ENCODE measurements at places on chromosomes 1 and 21.

DNA sequence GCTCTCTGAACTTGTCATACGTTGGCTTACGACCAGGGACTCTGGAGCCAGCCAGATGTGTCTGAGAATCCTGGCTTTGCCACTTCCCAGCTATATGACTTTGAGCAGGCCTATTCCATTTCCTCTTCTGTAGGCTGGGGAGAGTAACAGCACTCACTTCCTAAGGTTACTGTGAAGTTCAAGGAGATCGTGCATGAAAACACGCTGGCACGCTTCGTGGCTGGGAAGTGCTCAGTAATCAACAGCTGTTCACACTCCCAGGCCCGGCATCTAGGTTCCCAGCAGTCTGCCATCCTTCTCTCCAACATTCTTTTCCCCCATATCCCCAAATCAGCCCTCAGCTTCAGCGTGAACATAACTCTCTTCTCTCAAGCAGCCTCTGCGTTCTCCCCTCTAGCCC is 2.0 kb downstream of the ASCL5 start:
- no peak for DNase-seq

- DNase-seq, result no peak
Measured at GRCh38 chr1:105874621-105875020, 1181.9 kb upstream of the PRMT6 start.

GRCh38 chr1:151612501-151613281 is 841 bp downstream of the SNX27 start:
- DNase-seq, result no peak

DNA sequence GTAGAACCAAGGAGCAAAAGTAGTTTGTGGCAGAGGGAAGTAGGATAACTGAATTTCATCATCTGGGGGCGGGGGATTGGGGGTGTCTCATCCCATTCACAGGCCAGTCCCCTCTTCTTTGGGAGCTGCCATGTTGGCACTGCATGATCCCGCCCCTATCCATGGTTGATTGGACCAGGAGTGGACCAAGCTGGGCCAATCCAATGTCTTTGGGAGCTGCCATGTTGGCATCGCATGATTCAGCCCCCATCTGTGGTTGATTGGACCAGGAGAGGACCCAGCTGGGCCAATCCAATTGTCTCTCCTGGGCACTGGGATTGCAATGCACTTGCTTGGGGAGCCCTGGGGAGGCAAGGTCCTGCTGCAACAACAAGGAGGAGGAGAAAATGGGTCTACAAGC is 12.3 kb upstream of the ALPL start:
- DNase-seq, result no peak

DNA sequence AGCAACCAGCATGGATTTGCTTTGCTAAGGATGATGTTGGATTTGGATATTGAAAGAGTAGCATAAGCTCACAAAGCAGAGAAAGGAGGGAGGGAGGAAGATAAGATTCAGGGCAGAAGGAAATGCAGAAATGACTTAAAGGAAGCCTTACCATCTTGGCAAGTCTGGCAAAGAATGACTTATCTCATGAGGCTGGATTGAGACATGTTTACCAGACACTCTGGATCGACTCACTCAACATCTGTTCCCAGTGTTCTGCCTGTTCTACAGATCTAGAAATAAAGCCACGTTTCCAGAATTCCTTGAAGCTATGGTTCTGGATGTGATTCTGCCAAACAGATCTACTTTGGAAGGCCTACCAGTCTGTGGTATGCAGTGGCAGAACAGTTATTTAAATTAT is 38.8 kb upstream of the CTBS start:
- DNase-seq, result no peak

GRCh38 chr1:184866586-184866985 is 107.7 kb downstream of the NIBAN1 start:
- no peak for DNase-seq

- DNase-seq, result no peak
Measured at GRCh38 chr1:154276797-154277196, 4.4 kb downstream of the HAX1 start.

- no peak for DNase-seq
Measured at GRCh38 chr1:35899941-35900340, 16.9 kb downstream of the AGO1 start.

- DNase-seq, result no peak
Measured at GRCh38 chr1:19163261-19163660, 46.8 kb downstream of the UBR4 start.

DNA sequence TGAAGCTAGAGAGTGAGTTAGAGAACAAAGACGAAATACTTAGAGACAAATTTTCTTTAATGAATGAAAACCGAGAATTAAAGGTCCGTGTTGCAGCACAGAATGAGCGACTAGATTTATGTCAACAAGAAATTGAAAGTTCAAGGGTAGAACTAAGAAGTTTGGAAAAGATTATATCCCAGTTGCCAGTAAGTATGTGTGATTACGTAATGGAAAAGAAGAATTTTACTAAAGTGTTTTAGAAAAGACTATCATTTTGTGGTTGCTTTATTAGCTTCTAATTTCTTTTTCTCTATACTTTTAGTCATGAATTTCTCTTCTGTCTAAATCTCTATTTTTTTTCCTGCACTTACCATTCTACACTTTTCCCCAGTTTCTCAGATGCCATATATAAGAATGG is 26.7 kb downstream of the CCDC18 start:
- DNase-seq, result no peak

DNA sequence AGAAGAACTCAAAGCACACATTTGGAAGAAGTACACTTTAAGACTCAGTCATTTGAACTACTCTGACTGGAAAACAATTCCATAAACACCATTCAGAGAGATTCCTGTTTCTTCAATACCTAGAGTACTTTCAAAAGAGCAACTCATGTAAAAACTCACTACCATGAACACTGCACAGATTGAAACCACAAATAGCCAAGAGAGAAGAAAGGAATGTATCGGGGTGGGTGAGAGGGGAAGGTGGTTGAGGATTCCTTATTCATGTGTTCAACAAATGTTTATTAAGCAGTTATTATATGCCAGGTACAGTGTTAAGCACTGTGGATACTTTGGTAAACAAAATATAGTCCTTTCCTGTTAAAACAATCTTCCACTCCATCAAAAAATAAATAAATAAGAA is 64.7 kb downstream of the NRIP1 start:
- peak; percentile 10 for DNase-seq

- peak; percentile 87 for DNase-seq
Measured at GRCh38 chr1:173134800-173135199, 72.3 kb downstream of the TNFSF4 start.

- peak; percentile 87 for DNase-seq
Measured at GRCh38 chr1:104195395-104195794, 445.7 kb downstream of the AMY1C start.

GRCh38 chr1:159664247-159664646 is 50.1 kb downstream of the CRP start:
- DNase-seq, result no peak

- DNase-seq, result no peak
Measured at GRCh38 chr1:17158961-17159360, 39.7 kb upstream of the PADI2 start.

DNA sequence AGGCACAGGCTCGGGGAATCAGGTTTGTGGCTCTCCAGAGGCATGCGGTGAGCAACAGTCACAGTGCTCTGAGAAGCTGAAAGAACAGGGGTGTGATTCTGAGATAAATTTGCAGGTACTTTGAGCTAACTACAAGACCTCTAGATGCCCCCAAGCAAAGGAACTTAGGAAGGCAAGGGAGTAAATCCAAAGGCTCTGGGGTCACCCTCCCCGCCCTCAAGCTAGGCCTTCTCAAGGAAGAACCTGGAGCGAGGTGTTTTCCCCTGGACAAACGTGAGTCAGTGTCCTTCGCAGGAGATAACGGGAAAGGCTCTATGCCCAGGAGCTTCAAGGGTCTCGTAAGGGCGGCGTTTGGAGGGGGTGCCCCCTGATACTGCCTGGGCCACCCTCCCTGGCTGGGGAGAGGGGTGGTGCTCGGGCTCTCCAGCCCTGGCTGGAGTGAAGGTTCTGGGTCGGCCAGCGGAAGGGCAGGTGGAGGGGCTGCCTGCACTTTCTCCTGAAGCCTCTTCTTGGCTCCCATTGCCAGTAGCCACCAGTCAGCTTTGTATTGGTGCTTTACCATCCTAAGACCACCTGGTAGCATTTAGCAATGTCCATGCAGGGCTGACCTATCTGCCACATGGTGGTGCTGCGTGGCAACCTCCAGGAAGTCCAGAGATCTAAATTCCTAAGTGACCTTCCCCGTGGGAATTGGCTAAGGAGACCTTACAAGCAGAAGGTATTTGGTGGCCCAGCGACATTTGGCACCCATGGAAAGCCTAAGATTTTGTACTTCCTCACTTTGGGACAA is 44.0 kb downstream of the GPR161 start:
- peak; percentile 7 for DNase-seq

DNA sequence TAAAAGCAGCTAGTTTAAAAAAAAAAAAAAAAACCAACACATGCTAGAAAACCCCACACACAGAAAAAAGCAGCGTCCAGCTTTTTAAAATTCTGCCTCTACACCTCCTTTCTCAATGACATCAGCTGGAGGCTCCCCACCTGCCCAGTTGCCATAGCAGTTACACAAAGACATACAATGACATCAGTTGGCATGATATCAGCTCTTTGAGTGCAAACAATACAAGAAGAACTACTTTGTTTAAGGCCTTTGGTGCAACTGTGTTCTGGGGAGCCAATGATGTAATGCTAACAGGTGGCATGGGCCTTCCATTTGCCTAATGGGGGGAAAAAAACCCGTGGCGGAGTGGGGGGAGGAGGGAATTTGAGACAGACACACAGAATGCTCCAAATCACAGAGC is 32.9 kb downstream of the DUSP10 start:
- DNase-seq, result no peak

DNA sequence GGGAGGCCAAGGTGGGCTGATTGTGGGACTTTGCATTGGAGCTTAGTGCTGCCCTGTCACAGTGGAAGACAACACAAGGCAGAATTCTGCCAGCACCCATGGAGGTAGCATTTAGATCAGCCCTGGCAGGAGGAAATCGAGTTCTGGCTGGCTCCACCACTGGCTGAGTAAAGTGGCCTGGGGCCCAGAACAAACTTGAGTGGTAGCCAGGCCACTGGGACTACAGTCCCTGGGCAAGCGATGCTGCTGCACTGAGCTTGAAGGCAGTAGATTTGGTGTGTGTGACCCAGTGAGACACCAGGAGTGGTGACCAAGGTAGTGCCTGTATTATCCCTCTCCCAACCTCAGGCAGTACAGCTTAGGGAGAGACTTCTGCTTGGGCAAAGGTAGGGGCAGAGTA is 22.5 kb upstream of the UHMK1 start:
- DNase-seq, result no peak

- DNase-seq, result no peak
Measured at GRCh38 chr1:22507587-22507986, 55.7 kb upstream of the EPHA8 start.

GRCh38 chr1:200233393-200233792 is 176.4 kb downstream of the ZNF281 start:
- DNase-seq, result no peak

- DNase-seq, result no peak
Measured at GRCh38 chr21:40733024-40733397, 113.9 kb downstream of the DSCAM start.

GRCh38 chr1:93344886-93345632 is 648 bp upstream of the DR1 start:
- no peak for DNase-seq

DNA sequence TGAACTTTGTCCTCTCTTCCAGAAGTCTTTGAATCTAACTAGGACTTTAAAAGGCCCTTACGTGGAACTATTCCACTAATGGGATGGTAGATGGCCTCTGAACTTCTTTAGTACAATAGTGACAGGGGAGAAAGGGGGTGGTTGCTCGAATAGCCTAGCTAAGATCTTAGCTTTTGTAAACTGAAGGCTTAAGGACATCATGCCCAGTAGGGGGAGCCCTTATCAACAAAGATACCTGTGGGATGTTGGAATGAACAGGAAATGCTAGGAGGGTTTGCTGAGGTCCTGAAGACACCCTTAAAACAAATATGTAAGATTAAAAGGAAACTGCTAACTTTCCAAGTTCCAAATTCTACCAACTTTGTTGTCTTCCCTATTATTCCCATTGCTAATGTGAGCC is 33.2 kb downstream of the NHLH2 start:
- peak; percentile 57 for DNase-seq

DNA sequence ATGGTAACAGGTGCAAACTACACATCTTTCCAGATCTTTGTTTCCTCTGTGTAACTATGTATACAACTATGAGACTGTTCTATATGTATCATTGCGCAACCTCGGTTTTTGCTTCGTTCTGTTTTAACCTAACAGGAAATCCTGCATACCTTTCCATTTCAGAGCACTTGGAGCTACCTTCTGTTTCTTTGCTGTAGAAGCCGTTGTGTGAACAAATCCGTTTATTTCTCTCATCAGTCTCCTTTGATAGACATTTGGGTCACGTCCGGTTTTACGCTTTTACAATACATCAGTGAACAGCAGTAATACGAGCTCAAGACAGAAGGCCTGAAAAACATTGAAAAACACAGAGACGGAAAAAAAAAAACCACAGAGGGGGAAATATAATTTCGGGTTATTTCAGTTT is 10.5 kb downstream of the ATP5IF1 start:
- peak; percentile 99 for DNase-seq

DNA sequence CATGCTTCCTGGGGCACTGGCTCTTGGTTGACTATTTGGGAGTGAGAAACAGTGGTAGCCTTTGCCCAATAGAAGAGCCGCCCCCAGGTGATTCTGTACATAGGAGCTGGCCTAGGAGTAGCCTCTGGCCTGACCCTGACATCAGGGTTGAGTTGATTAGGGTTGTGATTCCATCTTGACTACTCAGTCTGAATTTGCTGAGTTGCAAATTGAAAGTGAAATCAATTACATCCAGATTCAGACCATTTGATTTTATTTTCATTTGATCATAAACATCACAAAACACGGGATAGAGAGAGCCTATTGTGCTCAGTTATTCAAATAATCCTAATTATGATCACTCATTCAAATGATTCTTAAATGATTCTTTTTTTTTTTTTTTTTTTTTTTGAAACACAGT is 253.2 kb downstream of the KIF26B start:
- no peak for DNase-seq

GRCh38 chr1:91582431-91582921 is 81.8 kb downstream of the CDC7 start:
- DNase-seq, result peak; percentile 29

GRCh38 chr1:178055779-178056471 is 38.0 kb upstream of the RASAL2 start:
- no peak for DNase-seq

DNA sequence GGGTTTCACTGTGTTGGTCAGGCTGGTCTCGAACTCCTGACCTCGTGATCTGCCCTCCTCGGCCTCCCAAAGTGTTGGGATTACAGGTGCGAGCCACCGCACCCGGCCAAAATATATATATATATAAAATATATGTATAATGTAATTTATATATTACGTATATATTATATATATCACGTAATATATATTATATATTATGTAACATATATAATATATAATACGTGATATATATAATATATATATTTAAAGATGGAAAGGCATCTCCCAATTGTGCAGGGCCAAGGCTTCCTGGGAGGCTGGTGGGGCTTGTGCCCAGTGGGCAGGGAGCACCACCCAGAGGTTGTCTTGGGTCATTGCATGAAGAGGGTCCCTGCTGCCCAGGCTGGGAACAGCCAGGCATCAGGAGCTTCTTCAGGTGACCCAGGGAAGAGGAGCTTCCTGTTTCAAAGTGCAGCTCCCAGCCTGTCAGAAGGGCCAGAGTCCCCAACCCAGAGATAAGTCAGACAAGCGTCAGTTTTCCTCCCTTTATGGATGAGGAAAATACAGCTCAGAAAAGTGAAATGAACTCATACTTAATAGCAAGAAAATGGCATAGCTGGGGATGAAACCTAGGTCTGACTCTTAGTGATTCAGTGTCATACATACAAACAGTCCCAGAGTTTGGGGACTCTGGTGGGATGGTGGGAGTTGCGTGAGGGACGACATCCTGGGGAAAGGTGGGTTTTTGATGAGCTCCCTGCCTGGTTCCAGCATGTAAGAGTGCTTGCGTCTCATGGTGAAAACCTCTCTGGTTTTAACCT is 12.0 kb downstream of the UBE2Q1 start:
- DNase-seq, result peak; percentile 69
